ENCODE measurements at places on chromosomes 7 and 10.

DNA sequence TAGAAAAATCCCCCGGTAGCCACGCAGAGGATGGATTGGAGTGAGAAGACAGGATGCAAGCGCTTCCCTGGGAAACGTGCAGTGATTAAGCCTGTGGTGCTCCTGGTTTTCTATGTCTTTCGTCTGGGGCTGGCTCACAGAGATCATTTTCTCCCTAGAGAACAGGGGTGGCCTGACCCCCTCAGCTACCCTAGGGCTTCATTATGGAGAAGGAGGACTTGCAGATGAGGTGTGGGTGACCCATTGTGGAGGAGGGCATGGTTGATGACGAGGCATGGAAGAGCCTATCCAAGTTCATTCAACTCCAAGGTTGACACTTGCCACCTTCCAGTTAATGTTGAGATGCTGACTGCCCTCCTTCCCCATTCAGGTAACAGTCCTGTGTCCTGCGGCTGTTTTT lies 75.9 kb downstream of the VSTM4 start:
- no peak for DNase-seq

- DNase-seq = no peak
These were observed 96.7 kb downstream of the ZRANB1 start for GRCh38 chr10:125038637-125039036.

GRCh38 chr7:28722684-28723083 lies 235.4 kb downstream of the TRIL start:
- DNase-seq = no peak

- no peak for DNase-seq
These were observed 471.5 kb downstream of the GFRA1 start for GRCh38 chr10:115801457-115801856.
